ENCODE measurements at places on chromosomes 3 and 15.

DNA sequence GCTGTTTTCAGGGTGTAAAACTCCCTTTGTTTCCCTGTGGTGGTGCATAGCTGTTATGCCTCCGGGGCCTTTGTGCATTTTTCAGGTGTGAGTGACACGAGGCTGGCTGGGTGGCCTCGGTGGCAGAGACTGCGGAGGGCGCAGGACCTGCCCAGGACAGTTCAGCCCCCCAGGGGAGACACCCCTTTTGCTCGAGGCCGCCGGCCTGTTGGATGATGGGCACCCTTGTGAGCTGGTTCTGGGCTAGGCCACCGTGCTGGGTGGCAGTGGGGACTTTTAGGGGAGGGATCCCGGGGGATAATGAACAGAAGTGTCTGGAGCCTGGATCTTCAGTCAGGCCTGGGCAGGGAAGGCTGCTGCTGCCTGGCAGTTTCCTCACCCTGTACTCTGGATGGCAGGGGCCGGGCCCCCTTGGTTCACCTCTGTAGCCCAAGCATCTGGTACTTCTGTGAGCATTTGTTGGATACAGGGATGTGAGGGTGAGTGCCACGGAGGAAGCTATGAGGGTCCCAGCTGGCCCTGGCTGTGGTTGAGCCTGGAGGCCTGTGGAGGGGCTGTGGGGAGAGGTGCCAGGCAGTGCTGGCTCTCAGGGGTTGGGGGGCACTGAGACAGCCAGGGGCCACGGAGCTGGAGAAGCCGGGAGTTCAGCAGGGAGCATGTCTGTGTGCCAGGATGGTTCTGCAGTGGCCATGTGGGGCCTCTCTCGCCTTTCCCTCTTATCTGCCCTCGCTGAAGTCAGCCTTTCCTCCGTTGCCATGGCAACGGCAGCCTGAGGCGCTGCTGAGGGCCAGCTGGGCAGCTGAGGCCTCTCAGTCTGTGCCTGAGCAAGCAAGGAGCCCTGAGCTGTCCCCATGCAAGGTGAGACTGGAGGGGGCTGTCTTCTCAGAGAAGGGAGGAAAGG lies 49.0 kb downstream of the KY start:
- peak; percentile 21 for DNase-seq

- no peak for DNase-seq
Measured at GRCh38 chr15:44550256-44550655, 13.3 kb downstream of the EIF3J start.

DNA sequence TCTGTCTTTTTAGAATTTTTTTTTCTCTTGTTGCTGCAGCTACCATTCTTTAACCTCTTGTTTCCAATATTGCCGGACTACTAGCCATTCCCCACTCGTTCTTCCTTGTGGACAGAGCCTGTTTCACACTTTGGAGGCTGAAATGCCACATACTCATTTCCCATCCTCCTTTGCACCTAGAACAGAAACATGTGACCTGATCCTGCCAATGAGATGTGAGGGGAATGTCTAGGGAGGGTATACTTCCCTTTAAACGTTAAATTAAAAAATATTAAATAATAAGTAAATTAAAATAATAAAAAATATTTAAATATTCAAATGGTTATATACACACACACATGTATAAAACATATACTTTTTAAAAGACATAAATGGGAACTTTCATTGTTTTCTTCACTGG lies 20.6 kb upstream of the MDFIC2 start:
- no peak for DNase-seq

DNA sequence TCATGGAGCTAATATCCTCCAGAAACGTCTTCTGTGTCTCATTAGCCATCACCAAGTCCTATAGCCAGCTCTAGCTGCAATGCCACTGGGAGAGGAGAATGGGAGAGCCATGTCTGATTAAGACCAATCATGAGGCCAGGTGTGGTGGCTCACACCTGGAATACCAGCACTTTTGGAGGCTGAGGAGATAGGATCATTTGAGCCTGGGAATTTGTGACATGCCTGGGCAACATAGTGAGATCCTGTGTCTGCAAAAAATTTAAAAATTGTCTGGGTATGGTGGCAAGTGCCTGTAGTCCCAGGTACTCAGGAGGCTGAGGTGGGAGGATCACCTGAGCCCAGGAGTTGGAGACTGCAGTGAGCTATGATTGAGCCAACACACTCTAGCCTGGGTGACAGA lies 13.1 kb downstream of the MGLL start:
- no peak for DNase-seq

GRCh38 chr15:40894681-40895448 lies 615 bp downstream of the VPS18 start:
- DNase-seq, result peak; percentile 63

GRCh38 chr15:70584838-70585706 lies 178.3 kb downstream of the UACA start:
- no peak for DNase-seq

- DNase-seq, result no peak
Measured at GRCh38 chr3:107428051-107428858, 51.0 kb downstream of the CCDC54 start.

DNA sequence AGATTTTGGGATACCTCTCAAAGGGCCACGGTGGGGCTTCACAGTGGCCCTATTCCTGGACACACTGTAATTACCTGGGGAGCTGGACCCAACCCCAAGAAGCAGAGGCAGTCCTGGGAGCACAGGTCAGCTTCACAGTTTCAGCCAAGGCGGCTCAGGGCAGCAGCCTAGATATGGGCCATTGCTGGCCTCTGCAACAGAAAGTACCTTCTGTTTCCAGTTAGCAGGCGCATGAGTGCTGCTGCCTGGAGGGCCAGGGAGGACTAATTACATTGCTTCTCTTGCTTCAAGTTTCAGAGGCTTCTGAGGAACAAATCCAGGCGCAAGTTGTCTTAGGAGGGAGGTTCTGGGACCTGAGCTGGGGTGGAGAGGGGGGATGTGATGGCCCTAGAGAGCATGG lies 13.5 kb upstream of the DUSP7 start:
- no peak for DNase-seq

- no peak for DNase-seq
Measured at GRCh38 chr15:36954486-36954885, 145.9 kb downstream of the MEIS2 start.

GRCh38 chr3:54426381-54426780 lies 304.0 kb downstream of the CACNA2D3 start:
- no peak for DNase-seq

DNA sequence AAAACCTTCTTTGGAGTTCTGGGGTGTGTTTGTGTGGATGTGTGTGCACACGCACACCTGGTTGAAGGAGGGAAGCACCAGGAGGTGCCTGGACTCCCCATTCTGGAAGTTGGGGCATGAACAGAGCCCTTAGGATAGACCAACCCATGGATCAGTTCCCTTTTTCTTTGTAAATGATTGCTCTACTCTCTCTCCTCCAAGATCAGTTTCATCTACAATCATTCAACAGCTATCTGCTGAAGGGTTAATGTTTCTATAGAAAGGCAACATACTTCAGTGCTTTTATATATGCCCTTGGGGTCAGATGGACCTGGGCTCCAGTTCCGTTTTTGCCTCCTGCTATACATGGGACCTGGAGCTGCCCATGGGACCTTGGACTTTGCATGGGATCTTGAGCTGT lies 352.1 kb upstream of the CFAP20DC start:
- no peak for DNase-seq

DNA sequence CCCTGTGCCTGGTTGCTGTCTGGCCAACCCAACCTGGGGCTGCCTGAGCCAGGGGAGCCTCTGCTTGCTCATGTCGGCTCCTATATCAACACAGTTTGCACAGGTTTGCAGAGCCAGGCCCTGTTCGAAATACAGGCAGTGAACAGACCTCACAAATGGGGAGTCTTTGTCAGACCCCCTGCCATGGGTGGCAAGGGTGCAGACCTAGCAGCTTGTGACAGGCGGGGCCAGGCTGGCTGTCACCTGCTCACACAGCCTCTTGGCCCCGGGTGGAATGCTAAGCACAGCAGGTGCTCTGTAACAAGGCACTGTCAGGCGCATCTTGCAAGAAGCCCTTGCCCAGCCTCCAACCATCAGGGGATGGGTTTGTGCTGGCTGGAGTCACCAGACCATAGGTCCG lies 47.3 kb downstream of the BDH1 start:
- no peak for DNase-seq

DNA sequence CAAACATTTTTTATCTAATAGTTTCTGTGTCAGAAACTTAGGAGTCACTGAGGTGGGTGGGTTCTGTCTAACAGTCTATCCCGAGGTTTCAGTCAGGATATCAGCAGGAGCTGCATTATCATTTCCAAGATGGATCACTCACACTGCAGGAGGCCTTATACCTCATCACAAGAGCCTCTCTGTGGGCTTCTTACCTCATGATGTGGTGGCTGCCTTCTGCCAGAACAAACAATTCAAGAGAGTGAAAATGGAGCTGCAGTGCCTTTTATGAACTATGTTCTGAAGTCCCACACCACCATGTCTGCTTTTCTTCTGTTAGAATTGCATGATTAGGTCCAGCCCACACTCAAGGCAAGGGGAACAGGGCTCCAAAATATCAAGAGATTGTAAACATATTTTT lies 27.9 kb downstream of the RFX7 start:
- DNase-seq, result peak; percentile 29
